ENCODE measurements at places on chromosomes 4 and X.

GRCh38 chr4:6126971-6127745 is 73.2 kb downstream of the JAKMIP1 start:
- no peak for DNase-seq

DNA sequence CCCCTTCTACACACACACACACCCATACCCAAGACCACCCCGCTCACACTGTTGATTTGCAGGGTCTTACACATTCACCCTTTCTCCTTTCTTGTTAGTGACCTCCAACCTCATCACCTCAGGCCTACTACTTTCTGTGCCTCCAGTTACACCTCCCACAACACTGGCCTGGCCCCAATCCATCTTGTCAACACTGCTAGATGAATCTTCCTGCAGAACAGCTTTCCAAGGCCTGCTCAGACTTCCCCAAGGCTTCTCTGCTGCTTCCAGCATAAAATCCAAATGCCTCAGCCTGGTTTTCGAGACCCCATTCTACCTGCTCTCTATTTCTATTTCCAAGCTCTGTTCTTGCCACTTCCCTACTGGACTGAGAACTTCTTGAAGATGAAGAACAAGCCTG is 79.9 kb downstream of the NHSL2 start:
- DNase-seq = no peak

GRCh38 chr4:73705056-73705432 is 35.3 kb upstream of the CXCL8 start:
- DNase-seq = peak; percentile 66

- DNase-seq = peak; percentile 61
These were observed 17.2 kb upstream of the FGFR3 start for GRCh38 chr4:1775731-1776500.

GRCh38 chrX:103883533-103883932 is 51.5 kb upstream of the RAB9B start:
- DNase-seq = no peak

DNA sequence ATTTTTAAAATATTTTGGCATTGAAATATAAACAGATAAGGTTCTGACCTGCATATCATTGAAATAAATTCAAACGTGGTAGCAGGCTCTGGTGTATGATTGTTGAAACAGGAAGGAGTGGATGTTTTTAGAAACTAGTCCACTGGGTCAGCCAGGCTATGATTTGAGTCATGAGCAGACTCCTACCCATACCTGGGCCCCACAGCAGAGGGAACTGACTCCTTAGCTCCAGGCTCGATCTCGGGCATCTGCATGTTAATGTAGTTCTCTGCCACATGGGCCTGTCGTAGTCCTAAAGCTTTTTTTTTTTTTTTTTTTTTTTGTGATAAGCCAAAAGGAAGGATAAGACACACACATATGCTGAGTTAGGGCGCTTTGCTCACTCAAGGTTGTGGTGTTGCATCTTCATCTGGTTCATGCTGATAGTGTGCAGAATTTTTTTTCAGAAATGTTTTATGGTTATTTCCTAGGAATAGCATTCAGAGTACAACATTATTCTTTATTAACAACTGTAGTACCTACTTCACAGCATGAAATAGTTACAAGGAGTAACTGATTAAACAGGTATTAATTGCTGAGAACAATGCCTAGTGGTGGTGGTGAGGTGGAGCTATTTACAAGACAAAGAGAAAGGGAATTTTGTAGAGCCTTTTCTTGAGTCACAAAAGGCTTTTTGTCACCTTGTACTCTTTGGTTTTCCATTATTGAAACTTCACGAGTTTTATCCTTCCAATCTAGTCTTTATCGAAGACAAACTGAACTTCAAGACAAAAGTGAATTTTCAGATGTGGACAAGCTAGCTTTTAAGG is 27.3 kb downstream of the OFD1 start:
- DNase-seq = no peak

DNA sequence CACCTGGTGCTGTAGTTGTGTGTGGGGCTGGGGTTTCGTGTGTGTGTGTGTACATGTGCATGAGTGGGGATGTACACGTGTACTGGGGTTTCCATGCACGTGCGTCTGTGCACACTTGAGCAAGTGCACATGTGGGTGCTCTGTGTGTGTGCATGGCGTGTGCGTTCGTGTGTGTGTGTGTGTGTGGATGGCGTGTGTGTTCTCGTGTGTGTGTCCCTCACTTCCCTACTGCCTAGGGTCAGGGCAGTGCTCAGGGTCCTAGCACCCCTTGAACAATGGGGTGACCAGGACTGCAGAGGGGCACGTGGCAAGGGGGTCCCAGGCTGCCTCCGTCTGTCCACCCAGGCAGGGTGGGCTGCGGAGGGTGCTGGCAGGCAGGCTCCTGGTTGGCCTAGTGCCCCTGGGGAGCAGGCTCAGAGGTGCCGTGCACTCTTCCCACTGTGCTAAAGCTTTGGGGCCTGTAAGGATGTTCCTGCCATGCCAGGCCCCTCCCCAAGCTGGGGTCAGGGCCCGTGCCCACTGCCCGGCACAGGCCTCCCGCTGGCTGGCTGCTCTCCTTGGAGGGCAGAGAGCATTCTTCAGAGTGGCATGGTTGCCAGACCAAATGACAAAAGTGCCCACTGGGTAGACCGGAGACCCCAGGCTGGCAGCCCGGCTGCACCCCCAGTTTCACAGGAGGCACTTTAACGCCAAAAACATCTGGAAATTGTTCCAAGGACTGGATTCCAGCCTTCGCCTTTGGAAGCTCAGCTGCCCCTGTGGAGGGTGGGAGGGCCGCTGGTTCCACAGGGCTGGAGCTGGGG is 29.1 kb downstream of the FGFRL1 start:
- no peak for DNase-seq

GRCh38 chrX:29348288-29348687 is 761.0 kb downstream of the IL1RAPL1 start:
- no peak for DNase-seq

DNA sequence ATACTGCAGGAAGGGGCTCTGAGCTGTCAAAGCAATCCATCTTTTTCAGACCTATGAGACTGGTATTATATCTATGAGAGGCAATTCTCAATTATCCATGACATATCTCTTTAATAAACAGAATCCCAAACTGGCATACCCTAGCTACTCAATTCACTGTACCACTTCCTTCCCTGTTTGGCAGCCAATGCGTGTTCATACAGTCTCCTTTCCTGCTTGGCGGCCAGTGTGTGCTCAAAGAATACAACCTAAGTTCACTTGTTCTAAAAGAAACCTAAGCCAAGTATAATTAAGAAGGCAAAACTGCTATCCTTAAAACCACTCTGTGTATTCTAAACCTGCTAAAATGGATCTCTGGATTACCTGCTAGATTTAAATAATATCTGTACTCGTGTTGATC is 38.3 kb downstream of the ARHGEF9 start:
- DNase-seq = no peak

DNA sequence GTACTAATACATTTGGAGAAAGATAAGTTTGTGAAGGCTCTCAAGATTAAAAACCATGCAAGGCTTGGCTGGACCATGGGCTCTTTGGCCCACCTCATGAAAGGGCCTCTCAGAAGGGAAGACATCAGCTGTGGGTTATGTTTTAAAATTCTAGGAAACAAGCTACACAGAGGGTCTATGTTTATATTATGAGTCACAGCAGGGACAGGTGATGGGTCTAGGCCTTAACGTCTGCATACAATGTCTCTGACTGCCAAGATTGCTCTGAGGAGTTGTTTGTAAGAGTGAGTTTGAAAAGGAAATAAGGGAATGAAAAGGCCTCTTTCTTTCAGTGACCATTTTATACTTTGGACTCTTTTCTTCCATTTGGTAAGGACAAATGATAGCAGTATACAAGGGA is 77.0 kb upstream of the ARMCX2 start:
- DNase-seq = no peak

- no peak for DNase-seq
These were observed 41.0 kb upstream of the UGT2B17 start for GRCh38 chr4:68617003-68617698.

DNA sequence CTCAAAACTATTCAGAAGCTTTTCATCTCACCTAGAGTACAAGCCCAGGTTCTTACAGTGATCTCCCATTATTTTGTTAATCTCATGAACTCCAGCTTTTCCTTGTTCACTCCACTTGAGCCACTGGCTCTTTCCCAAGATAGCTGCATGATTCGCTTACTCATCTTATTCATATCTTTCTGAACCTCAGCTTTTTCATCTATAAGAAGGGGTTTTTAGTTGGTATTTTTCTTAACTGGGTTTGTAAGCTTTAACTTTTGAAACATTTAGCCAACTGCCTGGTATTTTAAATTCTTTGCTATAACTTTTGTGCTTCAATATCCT is 24.0 kb downstream of the GIMD1 start:
- DNase-seq = peak; percentile 56

DNA sequence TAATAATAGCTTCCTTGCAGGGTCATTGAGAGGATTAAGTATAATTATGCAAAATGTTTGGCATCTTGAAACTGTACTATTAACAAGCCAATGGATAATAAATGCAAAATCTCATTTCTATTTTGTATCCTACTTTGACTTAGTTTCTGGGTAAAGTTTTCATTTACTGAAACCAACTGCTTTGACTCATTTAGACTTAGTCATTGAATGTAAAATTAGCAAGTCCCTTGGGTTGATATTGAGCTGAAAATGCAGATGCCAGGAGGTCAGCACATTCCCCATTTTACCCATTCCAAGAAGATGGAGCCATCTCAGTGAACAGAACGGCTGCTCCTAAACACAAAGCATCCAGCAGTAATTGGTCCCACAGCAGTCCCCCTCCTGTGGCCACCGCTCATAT is 74.7 kb upstream of the GATB start:
- DNase-seq = no peak

DNA sequence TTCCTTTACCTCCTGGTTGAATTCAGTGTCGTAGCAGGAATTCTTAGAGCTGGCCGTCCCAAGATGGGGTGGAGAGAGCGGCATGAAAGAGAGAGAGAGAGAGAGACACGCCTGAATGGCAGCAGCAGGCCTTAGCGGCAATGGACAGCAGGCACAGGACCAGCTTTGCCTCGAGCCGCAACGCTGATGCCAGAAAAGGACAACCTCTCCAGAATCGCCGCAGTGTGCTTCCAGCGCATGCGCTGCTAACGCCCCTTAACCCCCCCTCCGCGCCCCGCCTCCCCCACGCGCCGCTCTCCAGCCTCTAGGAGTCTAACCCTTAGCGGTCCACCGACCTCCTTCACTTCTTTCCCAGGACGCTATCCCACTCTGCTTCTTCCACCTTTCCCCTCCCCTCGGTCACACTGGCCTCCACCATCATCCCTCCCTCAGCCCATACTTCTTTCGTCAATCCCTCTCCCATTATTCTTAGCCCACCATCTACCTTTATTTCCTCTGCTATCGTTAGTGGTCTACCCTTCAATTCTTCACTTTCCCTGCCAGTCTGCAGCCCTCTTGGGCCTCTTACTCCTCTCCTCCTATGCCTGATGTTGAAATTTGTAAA is 10.5 kb upstream of the ZCCHC13 start:
- DNase-seq = peak; percentile 28

DNA sequence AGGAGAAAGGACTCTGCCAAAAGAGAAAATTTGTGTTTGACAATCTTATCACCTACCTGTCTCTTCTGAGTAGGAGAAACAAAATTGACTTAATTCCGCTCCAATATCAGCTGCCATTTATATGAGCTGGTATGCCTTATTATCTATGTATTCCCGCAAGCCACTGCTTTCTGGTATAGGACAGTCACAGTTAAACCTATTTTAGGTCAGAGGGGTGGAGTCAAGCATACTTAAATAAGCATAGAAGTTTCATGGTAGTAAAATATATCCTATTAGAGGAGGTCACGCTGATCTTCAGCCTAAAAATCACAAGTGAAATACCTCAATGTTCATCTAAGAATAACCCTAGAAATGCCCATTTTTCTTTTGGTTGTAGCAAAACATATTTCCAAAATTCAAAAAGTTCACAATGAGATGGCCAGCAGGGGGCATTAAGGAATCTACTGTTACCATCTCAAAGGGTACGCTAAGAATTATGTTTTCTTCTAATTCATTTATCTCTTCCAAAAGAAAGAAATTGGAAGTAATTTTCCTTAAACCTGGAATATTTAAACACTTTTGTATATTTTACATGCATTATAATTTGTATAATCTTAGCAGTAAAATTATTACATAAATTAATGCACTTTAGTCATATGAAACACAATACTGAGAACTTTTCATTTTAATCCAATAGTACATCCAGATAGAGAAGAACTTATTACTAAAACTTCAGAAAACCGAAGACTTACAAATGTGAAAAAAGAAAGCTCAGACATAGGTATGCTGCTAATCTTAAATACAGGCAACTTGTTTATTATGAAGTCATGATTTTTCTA is 10.5 kb downstream of the PPAT start:
- DNase-seq = no peak

DNA sequence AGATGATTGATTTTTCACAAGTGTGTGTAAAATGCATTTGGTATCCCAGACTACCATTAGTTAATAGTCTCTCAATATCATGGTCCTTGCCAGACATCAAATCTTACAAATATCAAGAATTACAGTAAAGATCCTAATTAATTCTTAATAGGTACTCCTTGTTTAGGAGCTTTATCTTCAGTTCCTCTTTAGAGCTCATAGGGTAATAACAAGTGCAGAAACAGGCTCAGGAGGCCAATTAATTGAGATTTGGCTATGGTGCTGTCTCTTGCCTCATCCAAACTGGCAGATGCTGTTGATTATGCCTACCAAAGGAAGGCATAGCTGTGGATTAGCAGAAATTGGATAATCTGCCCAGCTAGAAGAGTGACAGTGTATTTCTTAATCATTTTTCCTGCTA is 6.9 kb downstream of the MTMR1 start:
- DNase-seq = no peak

GRCh38 chr4:155076256-155076785 is 132.1 kb upstream of the NPY2R start:
- no peak for DNase-seq

DNA sequence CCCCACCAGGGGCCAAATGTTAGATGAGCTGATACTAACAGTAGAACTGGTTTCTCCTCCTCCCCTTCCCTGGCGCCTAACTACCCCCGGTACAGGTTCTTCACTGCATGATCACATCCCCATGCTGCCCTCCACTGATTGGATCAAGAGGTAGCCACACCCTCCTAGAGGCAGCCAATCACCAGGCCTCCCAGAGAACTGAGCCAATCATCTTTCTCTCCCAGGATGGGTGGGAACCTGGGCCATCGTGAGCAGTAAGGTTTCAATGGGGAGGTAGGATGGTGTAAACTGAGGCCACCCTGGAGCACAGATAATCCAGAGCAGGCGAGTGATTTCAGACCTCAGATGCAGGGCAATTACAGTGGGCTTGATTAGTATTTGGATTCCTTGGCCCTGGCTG is 64.2 kb downstream of the PPP2R2C start:
- DNase-seq = no peak

- no peak for DNase-seq
These were observed 2.1 kb downstream of the CCDC120 start for GRCh38 chrX:49060914-49061313.

DNA sequence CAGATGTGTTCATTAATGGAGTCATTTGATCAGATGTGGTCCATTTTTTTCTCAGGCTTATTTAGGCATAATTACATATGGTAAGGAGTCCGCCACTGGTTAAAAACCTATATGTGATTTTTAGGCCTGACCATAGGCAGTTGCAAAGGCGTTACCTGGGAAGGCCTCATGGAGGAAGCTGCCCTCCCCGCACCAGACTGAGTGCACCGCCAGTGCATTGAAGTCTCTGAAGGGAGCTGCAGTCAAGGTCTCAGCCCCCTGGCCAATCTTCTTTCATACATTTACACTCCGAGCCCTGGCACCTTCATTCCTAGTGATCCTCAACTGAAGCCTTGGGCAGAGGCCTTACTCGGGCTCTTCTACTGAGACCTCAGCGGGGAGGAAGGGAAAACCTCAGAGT is 898.2 kb upstream of the AGA start:
- no peak for DNase-seq

- DNase-seq = no peak
These were observed 57.1 kb upstream of the NKAP start for GRCh38 chrX:120000490-120001246.

Data from NCI-H226 (cell line).